SJCRH30 (cell line): ENCODE measurements at places on chromosomes 7 and 10. TPM values are rescaled to one million over a fixed set of nuclear protein-coding genes. Genes with fewer than 3 reads are reported as not detected.

- H3K4me3 ChIP-seq, result no peak overlapping the region
- DNase-seq, result no peak
- peaks cover 51% of the 10 kb centered on the region for H3K4me1 ChIP-seq
Observed at GRCh38 chr7:70571961-70572360, 560.0 kb upstream of the GALNT17 start.

GRCh38 chr7:39212876-39213275 lies 235.2 kb downstream of the POU6F2 start:
- no peaks in the 10 kb centered on the region for H3K4me1 ChIP-seq
- no peaks in the 10 kb centered on the region for H3K36me3 ChIP-seq
- no peak for DNase-seq
- no peaks in the 10 kb centered on the region for H3K27me3 ChIP-seq
- no peak overlapping the region for H3K27ac ChIP-seq

CARD11 gene
- not detected in 2 replicates for total RNA-seq

GRCh38 chr10:132630666-132631337 lies 93.2 kb downstream of the INPP5A start:
- no peaks in the 10 kb centered on the region for H3K27me3 ChIP-seq
- H3K4me3 ChIP-seq, result no peak overlapping the region
- no peak overlapping the region for H3K27ac ChIP-seq
- DNase-seq, result no peak
- peaks cover 20% of the 10 kb centered on the region for H3K4me1 ChIP-seq
- no peaks in the 10 kb centered on the region for H3K36me3 ChIP-seq

- no peaks in the 10 kb centered on the region for H3K27me3 ChIP-seq
- no peak overlapping the region for H3K27ac ChIP-seq
- no peak for DNase-seq
- no peaks in the 10 kb centered on the region for H3K36me3 ChIP-seq
- no peak overlapping the region for H3K4me3 ChIP-seq
Observed at GRCh38 chr10:58577437-58577777, 64.7 kb downstream of the BICC1 start.

TMEM229A gene
- total RNA-seq, result not detected in 2 replicates

DNA sequence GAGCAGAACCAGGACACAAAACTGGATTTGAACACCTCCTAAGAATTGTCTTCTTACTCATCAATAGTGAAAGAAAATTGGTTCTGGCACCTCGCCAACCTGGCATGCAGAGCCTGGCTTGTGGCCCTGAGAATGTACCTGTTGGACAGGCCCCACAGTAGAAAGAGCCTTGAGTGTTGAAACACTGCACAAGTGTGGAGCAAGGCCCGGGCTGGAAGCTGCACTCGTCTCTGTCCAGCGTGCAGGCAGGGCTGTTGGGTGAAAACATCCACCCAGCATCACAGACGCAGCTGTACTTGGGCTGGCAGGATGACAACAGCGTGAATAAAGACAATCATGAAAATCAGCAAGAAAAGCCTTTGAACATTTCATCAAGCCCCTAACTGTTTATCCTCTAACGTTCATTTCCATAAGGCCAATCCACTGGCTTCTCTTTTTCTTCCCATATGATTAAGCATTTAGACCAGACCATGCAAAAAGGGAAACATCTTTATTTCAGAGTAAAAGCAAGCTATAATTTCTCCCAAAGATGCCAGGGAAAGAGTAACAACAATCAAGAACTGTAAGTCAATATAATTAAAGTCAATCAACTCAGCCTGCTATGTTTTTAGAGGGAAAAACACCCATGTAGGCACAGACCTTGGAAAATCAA lies 15.6 kb downstream of the CUBN start:
- no peak overlapping the region for H3K4me3 ChIP-seq
- no peak overlapping the region for H3K27ac ChIP-seq
- H3K36me3 ChIP-seq, result no peaks in the 10 kb centered on the region
- H3K27me3 ChIP-seq, result no peaks in the 10 kb centered on the region
- H3K4me1 ChIP-seq, result peaks cover 7% of the 10 kb centered on the region

GRCh38 chr10:118963933-118964332 lies 65.6 kb upstream of the NANOS1 start:
- H3K4me1 ChIP-seq, result peaks cover 29% of the 10 kb centered on the region
- no peaks in the 10 kb centered on the region for H3K36me3 ChIP-seq
- H3K27me3 ChIP-seq, result no peaks in the 10 kb centered on the region
- no peak overlapping the region for H3K27ac ChIP-seq
